Right renal cortex interstitium (tissue), 3 donors: ENCODE measurements at places on chromosomes 7 and 10.

- DNase-seq: no peak
Measured at GRCh38 chr10:120095875-120096274, 203.3 kb downstream of the SEC23IP start.

DNA sequence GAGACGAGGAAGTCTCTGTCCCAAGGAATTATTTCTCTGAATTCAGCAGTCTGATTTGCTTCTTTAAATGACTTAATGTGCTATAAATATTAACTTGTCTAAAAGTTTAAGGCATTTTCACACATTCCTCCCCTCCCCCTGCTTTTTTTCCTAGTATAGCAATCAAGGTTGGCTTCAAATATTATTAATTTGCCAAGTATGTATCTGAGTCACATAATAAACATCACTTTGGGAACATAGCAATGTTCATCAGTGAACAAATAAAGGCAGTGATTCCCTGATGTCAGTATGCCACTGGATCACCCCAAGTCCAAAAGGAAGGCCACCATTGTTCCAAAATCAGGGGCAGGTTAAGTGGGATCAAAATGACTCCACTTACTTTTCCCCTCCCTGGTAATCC, 40.5 kb downstream of the PDE6C start:
- no peak for DNase-seq

DNA sequence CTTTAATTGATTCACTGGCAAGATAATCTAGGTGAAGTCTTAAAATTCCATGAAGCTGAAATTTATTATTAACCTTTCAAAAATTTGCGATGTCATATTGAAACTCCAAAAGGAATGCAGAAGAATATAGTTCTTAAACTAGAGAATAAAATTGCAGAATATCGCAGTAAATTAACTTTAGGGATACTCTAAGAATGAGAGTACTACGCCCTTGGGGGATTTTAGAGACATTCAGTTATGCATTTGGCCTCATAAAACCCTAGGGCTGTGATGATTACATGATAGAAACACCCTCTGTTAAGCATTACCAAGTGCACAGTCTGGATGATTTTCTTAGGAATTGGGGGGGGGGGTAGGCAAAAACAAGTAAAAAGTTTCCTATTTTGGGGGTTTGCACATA, 3.7 kb downstream of the WNT2 start:
- DNase-seq: no peak

GRCh38 chr10:129342385-129342784, 124.7 kb upstream of the MGMT start:
- no peak for DNase-seq

DNA sequence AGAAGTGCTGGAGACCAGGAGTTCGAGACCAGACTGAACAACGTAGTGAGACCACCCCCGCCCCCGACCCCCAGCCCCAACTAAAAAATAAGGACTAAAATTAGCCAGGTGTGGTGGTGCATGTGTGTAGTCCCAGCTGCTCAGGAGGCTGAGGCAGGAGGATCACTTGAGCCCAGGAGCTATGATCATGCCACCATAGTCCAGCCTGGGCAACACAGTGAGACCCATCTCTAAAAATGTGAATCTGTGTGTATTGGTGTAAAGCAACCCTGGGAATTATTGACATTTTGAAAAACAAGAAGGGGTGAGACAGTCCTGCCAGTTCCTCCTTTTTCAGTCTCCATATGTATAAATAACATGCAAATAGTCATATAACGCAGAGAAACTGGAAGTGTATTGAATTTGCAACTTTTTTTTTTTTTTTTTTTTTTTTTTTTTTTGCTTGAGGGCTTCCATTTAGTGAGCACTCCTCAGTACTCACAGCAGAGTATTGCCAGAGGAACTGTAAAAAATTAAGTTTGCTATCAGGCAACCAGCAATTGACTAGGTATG, 3.4 kb upstream of the ITGB1 start:
- no peak for DNase-seq
